H1 (cell line): ENCODE measurements at places on chromosomes 2 and 18. TPM values are rescaled to one million over a fixed set of nuclear protein-coding genes. Genes with fewer than 3 reads are reported as not detected.

RNF125 gene
- total RNA-seq = 14.3 and 15.2 TPM in 2 replicates

SPRED2 gene
- 22.5 and 25.4 TPM in 2 replicates for total RNA-seq

TSN gene
- total RNA-seq = 96.1 and 96.3 TPM in 2 replicates

OSBPL6 gene
- total RNA-seq = 5.6 and 7.2 TPM in 2 replicates

GKN2 gene
- not detected in 2 replicates for total RNA-seq

AP1S3 gene
- 19.7 and 20.2 TPM in 2 replicates for total RNA-seq

ROCK1 gene
- total RNA-seq = 46.0 and 48.9 TPM in 2 replicates
